CD4-positive, alpha-beta T cell treated with Interleukin-17A for 1 hour (primary cell): ENCODE measurements at places on chromosomes 4 and X.

DNA sequence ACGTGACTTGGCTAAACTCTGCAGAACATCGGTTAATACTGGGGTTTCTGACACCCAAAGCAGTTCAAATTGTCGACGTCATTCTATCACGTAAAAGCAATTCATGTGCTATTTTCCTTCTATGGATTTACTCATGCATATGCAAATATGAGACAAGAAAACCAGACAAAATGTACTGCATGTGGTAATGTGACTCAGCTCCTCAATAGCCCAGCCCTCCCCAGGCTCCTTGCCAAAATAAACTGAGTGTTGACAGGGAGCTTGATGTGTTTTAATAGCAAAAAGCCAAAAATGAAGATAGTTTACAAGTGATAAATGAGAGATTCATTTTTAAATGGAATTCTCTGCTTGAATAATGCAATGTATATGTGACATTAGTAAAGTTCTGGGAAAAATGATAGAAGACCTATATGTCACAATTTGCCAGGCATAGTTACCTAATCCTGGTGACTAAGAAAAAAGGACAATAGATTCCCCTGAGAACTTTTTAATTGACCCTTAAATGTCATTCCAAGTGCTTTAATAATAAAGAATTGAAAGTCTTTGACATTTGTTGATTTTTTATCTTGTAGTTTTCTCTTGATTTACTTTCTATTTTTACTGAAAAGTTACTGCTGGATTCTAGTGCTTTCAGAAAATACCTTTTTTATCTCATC, 1700.6 kb upstream of the TENM3 start:
- no peak for DNase-seq

- DNase-seq = no peak
Observed at GRCh38 chr4:66693694-66694093, 851.6 kb downstream of the CENPC start.

GRCh38 chr4:112183252-112183651, 38.0 kb downstream of the FAM241A start:
- DNase-seq = peak; percentile 29

GRCh38 chr4:84894621-84895020, 71.9 kb downstream of the WDFY3 start:
- DNase-seq = no peak

DNA sequence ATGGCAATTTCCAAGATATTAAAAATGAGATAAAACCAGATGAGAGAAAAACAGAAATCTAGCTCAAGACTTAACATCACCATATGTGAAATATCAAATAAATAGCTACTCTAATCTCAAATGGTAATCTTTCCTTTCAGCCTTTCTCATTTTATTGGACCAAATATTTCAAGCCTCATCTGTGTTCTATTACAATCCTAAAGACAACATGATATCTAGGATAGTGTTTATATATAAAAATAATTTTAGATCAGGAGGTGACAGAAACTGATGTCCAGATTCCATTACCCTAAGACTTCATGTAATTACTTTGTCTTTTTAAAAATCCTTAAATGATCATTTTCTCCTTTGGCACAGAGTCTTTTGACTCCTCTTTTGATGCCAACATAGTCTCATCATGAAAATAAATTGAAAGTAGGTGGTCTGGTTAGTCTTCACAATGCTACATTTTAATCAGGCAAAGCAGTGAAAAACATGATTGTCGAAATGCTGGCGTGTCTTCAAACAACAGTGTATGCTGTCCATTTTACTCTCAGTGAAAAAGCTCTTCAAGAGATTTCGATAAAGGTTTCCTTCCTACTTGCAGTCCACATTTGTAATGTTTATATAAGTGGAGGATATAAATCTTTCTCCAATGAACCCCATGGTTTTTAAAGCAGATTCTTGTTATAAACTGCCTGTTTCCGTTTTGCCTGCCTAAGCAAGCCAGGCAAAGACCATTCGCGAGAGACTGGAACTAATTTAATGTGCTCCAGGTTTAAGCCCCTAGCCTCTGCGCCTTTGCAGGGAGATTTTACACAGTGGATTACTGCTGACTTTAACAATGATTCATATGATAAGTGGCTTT, 169.8 kb downstream of the SCFD2 start:
- no peak for DNase-seq

DNA sequence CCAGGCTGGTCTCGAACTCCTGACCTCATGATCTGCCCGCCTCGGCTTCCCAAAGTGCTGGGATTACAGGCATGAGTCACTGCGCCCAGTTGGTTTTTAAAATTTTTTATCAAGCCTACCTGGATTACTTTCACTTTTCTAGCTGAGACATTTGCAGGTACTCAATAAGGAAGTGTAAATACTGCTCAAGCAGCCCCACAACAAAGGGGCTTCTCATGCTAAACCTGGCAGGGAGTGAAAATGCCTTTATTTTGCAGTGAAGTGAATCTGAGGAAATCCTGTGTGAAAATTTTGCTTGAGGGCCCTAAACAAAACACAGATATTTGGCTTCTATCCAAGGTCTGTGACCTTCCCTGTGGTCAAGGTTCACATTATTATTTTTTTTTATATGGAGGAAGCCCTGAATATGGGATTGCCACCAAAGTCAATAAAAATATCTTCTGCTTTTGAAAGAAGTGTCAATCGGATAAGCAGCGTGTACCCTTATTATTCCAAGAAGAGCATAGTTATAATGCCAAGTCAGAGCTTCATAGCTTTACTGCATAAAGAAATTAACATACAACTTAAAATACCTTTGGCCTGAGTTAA, 481.0 kb downstream of the SH2D1A start:
- DNase-seq = no peak

DNA sequence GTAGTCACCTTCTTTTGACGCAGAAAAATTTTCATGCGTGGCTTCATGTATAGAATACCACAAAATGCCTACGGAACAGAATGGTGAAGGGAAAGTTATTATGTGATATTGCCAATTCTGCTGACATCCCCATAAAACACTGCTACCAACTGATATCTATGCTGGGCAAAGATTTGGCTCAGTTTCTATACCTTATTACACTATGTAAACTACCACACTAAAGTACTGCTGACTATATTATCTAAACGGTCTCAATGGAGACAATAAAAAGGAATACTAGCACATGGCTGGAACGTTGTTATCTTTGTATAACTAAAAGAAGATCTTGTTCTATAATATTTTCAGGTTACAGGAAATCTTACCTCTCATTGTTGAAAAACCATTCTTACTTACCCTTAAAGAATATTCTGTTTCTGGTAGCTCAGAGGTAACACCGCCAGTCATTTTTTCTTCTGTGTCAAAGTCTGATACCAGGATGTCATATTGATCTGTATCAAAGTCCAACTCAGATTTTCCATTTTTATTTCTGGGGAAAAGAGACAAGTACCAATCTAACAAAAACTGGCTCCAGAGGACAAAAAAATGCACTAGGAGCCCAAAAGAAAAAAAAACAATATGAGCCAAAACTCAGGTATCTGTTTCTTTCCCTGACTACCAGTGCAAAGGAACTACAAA, 18.9 kb downstream of the MORC4 start:
- no peak for DNase-seq

- no peak for DNase-seq
Observed at GRCh38 chrX:13365161-13365560, 45.3 kb upstream of the ATXN3L start.

- DNase-seq = no peak
Observed at GRCh38 chr4:3511187-3511586, 21.0 kb downstream of the LRPAP1 start.

DNA sequence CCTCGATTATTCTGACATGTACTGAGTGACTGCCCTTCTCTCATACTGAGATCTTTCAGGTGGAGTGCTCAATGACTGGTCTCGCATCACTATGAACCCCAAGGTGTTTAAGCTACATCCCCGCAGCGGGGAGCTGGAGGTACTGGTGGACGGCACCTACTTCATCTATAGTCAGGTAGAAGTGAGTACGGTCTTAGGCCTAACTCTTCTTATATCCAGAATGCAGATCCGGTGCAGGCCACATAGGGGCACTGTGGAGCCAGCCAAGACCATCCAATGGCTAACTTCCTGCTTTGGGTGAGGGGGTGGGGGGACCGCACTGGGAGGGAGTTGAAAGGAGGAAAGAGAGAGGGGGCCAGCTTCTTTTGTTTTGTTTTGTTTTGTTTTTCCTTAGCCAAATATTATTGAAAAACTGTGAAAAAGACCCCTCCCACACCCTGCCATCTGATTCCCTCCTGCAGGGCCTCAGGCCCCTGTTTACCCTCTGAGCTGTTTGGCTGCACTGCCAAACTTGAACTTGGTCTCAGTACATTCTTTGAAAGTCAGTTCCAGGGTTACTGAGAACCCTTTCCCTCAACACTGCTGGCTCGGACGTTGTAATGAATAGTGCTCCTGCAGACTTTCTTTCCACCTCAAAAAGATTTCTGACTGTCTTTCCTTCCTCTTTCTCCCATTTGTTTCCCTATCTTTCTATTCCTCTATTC, 16.2 kb downstream of the AWAT2 start:
- DNase-seq = peak; percentile 9

- DNase-seq = no peak
Observed at GRCh38 chrX:10166731-10167151, 10.0 kb downstream of the CLCN4 start.

DNA sequence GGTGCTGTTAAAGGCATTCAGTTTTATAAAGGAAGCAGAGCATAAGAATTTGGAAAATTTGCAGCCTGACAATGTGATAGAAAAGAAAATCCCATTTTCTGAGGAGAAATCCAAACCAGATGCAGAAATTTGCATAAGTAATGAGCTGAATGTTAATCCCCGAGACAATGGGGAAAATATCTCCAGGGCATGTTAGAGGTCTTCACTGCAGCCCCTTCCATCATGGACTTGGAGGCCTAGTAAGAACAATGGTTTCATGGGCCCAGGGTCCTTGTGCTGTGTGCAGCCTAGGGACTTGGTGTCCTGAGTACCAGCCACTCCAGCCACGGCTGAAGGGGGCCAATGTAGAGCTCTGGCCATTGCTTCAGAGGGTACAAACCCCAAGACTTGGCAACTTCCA, 542.7 kb upstream of the NR3C2 start:
- no peak for DNase-seq

DNA sequence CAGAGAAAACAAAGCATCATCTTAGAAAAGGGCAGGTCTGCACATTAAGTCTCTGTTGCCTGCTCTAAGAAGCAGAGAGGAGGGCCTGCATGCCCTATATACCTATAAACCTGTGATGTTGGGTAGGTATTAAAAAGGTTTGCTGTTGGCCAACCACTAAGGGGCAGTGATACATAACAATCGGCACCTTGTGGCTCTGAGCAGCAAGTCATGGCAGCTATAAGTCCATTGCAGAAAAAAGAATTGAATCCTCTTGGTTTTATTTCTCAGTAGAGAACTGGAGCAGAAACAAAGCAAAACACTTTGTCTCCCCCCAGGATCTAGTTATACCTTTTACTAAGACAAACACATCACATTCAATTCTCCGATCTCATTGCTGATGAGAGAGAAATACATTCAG, 1364.4 kb downstream of the STIM2 start:
- no peak for DNase-seq

GRCh38 chrX:32448945-32449344, 762.4 kb downstream of the DMD start:
- no peak for DNase-seq

DNA sequence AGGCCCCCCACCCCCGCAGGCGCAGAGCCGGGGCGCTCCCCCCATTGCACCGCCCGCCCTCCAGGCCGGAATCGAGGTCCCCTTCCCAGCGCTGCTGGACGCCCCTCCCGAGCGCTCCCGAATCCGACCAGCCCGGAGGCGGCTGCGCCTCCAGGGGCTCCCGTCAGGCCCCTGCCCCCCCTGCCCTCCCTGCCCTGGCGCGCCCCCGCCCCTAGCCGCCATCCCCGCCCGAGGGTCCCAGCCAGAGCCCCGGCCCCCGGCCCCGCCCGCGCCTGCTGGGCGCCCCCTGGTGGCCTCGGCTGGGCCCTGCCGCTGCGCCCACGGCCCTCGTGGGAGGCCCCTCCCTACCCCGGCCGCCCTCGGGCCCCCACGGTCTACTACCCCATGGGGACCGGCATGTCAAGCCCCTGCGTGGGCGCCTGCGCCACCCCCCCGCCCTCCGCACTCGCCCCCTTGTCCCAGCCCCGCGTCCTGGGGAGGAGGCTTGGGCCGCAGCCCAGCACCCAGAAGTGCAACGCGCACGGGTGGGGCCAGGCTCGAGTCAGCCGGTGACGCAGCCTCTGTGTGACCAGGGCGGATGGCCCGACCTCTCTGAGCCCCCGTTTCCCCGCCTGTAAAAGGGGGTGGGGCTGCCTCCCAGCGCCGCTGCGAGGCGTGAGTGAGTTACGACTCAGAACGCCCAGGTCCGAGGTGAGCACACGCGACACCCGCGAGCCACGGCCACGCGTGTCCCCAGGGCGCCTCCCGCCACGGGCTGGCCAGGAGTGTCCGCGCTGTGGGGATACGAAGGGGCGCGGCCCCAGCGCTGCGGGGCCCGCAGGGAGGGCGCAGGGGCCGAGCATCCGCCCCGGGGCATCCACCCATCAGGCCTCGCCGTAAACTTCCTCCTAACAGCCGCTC, 104.9 kb downstream of the FAM53A start:
- DNase-seq = peak; percentile 83

DNA sequence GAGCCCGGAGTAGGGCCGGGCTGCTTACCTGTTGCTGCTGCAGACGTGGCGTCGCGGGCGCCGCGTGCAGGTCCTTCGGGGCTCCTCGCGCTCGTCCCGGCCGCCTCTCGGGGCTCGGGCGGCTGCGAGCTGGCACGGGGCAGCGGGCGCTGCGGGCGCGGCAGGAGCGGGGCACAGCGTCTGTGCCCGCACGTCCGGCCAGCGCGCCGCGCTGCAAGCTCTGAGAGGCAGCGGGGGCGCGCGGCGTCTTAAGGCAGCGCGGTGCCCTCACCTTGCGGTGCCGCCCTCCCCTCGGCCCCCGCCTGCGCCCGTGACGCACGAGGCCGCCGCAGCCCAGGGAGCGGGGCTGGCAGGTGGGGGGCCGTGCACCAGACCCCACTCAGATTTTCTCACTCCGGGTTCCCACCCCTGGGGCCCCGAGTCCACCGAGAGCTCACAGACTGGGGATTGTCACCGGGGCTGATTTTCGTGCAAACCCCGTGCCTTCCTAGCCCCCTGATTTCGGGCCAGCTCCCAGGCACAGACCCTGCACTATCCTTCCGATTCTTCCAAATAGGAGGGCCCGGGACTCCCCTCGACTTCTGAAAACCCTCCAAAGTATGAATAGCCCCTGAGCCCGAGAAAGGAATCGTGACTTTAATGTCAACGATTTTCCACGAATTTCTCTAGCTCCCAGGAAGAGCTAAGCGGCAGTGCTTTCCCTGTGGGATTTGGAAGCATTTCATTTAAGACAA, at the start of gene GPR101:
TSS of gene GPR101 (minus strand) at position 222 of the 734 bp plus-strand sequence. CDS start 2,321 bp downstream, outside the sequence.
- DNase-seq = no peak

GRCh38 chrX:136321532-136321931, 20.8 kb downstream of the ADGRG4 start:
- DNase-seq = no peak

- DNase-seq = no peak
Observed at GRCh38 chr4:168483811-168484210, 3.5 kb upstream of the DDX60L start.

GRCh38 chrX:46791927-46792809, 33.2 kb upstream of the SLC9A7 start:
- peak; percentile 8 for DNase-seq

DNA sequence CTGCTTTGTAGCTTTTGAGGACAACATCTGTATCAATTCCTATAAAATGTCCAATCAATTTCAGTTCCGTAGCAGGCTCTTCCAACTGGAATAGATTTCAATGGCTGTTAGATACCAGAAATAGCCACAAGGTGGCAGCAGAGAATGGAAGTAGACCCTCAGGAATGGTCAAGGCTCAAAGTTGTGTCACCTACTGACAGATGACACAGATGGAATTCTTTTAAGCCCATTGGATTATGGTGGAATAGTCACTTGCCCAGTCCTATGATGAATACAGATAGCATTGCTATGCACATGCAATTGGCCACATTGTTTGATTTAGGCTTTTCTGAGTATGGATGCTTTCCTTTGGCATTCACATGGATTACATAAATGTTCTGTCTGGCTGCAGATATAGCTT, 130.4 kb upstream of the RADX start:
- peak; percentile 62 for DNase-seq
